Activated CD4-positive, alpha-beta T cell treated with anti-CD3 and anti-CD28 coated beads, Interleukin-2, amount 50 U/mL, for 16 hours (primary cell): ENCODE measurements at places on chromosomes 6 and 20.
A peak's percentile ranks its signal among the peaks of the same experiment; 100 is the strongest.

- no peak for DNase-seq
Observed at GRCh38 chr20:6848041-6848440, 80.6 kb downstream of the BMP2 start.

GRCh38 chr6:25028328-25028727, 92.6 kb upstream of the RIPOR2 start:
- no peak for DNase-seq

DNA sequence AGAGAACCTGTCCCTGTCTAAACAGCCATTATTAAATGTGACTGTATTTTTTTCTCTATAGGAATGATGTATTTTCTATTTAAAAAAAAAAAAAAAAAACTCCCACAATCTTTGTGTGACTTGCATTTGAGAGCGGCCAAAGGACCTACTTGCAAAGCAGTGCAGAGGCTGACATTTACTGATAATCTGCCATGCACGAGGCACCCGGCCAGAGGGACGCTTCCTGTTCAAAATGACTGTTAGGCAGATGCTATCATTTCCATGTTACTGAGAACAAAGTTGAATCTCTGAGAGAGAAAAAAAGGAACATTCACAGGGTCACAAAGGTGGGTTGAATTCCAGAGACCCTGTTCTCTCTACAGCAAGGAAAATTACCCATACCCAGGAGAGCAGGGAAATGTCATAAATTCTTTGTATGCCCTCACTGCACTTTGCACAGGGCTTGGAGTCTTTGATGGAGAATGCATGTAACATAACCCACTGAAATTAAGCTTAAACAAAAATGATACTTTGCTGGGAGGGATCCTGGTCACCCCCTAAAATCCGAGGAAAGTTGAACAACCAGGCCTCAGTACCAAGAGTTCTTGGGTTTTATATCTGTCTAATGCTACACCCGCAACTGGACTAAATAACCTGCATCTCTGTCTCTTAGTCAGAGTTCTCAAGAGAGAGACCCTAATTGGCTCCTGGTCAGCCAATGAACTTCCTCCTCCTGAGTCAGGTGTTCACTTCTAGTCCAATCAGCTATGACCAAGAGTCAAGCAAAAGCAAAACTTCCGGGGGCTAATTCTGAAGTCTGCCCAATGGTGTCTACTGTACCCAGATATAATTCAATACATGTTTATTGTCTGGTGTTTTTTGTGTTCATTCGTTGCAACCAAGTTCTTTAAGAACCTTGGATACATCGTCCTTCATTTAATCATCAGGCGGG, 61.2 kb downstream of the GCLC start:
- DNase-seq, result peak; percentile 71

GRCh38 chr6:116387374-116387773, 16.6 kb downstream of the DSE start:
- DNase-seq, result peak; percentile 35

DNA sequence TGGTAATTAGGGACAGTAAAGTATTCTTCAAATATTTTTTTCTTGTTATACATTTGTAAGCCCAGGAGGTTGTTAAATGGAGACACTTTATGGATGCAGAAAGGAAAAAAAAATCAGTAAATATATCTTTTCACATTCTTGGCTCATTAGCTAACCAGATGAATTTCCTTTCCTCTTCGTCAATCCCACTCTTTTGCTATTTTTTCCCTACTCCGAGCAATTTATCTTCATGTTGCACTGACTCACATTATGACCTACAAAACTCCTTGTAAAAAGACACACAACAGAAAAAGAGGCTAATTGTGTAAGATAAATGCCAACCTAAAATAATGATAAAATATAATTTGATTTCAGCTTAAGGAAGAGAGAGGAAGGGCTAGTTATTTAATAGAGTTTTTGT, 472.9 kb upstream of the ZNF337 start:
- DNase-seq, result no peak

DNA sequence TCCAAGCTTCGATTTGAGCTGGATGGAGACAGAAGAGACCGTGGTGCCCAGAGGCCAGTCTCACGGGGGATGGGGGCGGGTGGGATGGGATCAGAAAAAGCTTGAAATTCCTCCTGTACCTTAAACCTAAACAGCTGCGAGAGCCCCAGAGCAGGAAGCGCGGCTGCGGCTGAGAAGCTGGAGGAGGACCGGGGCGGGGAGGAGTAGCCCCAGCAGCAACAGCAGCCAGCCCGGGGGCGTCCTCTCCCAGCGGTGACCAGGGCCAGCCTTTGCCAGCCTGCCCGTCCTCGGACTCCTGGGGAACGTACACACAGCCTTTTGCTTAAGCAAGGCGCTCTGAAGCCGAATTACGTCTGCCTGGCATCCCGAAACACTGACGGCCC, 17.4 kb upstream of the PRDM13 start:
- no peak for DNase-seq

DNA sequence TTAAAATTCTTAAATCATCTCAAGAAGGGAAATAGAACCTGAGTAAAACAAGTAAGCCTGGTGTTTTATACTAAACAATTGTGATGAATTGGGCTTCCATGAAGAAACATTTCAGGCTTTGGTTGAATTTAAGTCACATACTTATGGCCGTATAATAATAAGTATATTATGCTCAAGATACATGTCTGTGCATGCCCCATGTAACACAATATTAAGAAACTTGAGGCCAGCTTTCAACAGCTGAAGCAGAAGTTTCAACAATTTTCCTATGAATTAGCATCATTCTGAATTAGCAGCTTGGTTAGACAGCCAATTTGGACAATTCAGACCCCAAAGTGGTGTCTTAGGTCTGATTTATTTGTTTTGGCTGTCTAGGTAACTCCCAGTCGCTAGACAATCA, 243.7 kb downstream of the MYLK4 start:
- DNase-seq, result no peak

- DNase-seq, result no peak
Observed at GRCh38 chr6:129050086-129050485, 167.1 kb downstream of the LAMA2 start.

DNA sequence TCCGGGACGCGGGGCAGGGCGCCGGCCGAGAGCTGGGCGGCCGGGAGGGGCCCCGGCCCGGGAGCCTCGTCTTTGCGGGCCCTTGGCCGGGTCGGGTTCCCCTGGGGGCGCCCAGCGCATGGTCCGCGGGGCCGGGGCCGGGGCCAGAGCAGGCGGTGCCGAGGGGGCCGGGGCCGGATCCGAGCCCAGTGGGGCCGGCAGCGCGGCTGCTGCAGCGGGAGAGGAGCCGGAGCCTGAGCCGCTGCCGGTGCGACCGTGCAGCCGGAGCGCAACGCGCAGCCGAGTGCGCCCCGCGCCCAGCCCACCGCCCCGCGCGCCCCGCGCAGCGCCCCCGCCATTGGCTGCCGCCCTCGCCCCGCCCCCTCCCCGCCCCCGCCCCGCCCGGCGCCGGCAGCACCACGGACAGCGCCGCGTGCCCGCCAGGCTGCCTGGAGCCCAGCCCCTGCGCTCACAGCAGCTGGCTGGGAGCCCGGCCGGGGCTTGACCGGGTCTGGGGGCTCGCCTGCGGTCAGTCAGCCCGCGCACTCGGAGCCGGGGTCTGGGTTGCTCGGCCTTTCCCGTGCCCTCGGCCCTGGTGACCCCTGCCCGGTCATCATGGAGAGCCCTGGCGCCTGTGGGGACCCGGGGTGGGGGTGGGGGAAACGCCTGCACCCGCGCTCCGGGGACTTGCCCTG, at the start of gene HRH3:
Gene HRH3 (minus strand): TSS at position 287 of the 674 bp plus-strand sequence. CDS start 308 bp downstream, outside the sequence.
- peak; percentile 19 for DNase-seq

- DNase-seq, result no peak
Observed at GRCh38 chr6:15033850-15034203, 212.0 kb upstream of the JARID2 start.

DNA sequence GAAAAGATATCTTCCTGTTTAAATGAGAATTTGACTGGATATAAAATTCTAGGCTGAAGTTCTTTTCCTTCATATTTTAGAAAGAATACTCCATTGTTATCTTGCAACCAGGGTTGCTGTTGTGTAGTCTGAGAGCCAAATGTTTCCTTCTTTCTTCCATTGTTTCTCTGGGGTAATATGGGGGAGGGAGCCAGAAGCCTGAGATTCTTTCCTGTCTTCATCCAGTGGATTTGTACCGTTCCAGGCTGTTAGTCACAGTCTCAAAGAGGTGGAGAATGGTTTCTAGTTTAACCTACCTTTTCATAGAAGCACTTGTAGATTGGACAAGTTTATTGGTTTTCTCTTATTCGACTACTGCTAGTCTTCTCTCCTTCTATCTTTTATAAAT, 6.1 kb upstream of the ULBP3 start:
- DNase-seq, result no peak

DNA sequence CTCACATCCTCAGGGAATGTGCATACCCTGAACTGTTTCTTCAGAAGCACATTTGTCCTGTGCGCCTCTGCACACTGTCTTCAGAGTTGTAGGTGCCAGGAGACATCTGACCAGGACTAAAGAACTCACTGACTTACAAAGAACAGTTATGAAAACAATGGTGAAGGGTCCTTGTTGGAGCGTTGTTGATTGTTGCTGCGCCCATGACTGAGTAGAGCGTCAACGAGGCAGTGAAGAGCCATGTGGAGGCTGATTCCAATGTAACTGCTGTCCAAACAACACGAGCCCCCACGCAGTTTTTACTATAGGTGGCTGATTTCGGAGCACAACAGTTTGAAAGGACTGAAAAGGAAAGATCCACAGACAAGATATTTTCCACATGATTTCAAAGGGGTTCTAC, 380.3 kb downstream of the CDH26 start:
- no peak for DNase-seq

GRCh38 chr6:31877651-31878161, 1.1 kb downstream of the SLC44A4 start:
- no peak for DNase-seq

DNA sequence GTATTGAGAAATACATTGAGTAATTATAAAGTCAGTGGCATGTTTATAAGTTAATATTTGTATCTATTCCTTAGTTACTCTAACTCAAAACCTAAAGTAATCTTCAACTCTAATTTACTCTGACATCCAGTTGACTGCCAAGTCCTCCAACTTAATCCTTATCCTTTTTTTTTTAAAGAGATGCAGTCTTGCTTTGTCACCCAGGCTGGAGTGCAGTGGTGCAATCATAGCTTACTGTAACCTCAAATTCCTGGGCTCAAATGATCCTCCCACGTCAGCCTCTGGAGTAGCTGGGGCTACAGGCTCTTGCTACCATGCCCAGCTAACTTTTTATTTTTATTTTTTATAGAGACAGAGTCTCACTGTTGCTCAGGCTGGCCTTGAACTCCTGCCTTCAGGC, 24.4 kb downstream of the PTPN1 start:
- DNase-seq, result no peak

DNA sequence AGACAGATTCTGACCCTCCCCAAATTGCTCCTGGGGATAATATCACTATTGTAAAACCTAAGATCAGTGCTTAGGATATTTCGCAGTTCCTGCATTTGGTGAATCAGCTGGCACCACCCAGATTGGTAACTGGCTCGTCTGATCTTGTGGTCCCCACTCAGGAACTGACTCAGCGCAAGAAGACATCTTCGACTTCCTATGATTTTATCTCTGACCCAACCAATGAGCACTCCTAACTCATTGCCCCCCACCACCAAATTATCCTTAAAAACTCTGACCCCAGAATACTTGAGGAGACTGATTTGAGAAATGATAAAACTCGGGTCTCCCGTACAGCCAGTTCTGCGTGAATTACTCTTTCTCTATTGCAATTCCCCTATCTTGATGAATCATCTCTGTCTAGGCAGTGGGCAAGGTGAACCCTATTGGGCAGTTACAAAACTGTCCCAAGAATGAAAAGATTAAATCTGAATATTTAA, 55.7 kb upstream of the PRND start:
- DNase-seq, result peak; percentile 86

- DNase-seq, result no peak
Observed at GRCh38 chr20:24236201-24236600, 233.2 kb upstream of the SYNDIG1 start.

- no peak for DNase-seq
Observed at GRCh38 chr6:15498640-15499039, 164.2 kb downstream of the DTNBP1 start.

GRCh38 chr6:13248053-13248452, 80.3 kb downstream of the TBC1D7 start:
- no peak for DNase-seq

DNA sequence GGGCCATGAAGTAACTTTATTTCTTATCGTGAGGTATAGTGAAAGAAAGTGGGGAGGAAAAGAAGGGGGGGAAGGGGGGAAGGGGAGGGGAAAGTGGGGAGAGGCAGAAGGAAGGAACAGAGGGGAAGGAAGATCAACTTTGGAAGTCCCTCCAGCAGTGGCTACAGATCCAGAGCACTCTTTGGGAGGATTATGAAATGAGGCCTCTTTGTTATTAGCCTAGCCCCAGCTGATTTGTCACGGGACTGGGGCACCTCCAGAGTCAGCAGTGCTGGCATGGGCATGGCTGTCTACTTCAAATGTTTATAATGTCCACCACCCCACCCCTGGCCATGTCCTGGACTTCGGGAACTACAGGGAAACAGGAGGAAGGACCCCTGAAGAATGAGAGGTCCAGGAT, 7.6 kb downstream of the MOCS1 start:
- DNase-seq, result no peak

DNA sequence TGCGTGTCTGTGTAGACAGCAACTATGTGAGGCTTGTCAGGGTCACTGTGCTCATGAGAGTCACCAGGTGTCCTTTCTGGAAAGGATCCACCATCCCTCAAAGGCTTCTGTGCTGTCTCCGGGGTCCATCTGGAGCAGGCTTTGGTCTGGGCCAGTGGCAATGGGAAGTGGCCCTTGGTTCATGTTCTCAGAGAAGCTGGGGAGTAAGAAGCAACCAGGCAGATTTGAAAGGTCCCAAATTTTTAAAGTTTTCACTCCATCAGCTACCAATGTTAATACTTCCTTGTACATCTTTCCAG, 68.2 kb downstream of the GCNT2 start:
- DNase-seq, result no peak

DNA sequence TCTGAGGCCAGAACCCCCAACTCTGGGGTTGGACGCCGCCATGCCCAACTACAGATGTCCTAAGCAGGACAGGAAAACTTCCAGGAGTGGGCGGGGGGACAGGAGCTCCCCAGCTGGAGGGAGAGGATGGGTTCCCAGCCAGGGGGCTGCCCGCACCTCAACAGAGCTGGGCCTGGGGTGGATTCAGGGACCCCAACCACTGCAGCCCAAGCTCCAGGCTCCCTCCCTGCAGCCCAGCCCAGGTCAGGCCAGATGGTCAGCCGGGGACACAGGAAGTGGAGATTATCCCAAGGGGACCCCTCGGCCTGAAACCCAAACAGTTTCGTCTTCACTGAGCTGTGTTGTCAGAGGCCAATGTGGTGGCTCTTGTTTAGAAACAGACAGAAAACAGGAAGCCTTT, 9.4 kb downstream of the LAMA5 start:
- DNase-seq, result no peak
